Prostate gland (tissue), 2 donors: ENCODE measurements at places on chromosomes 6 and 20. TPM values are rescaled to one million over a fixed set of nuclear protein-coding genes. Genes with fewer than 3 reads are reported as not detected.

- no peak for DNase-seq
Measured at GRCh38 chr6:56663344-56663743, 20.7 kb upstream of the DST start.

DNA sequence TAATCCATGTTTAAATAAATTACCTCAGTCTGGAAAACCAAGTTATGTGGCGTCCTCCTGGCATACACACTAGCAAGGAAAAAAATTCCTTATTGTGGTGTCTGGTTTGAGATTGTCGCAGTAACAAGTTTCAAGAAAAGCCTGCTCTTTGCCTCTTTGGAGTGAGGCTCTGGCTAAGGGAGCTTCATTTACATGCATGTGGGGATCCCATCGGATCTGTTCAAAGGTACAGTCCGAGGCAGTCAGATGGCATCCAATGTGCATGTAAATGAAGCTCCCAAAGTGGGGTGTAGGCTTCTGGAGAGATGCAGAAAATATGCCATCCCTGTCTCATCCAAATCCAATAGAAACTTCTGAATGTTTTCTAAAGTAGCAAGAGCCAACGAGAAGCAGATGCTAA is 199.5 kb upstream of the FBXL4 start:
- no peak for DNase-seq

DNA sequence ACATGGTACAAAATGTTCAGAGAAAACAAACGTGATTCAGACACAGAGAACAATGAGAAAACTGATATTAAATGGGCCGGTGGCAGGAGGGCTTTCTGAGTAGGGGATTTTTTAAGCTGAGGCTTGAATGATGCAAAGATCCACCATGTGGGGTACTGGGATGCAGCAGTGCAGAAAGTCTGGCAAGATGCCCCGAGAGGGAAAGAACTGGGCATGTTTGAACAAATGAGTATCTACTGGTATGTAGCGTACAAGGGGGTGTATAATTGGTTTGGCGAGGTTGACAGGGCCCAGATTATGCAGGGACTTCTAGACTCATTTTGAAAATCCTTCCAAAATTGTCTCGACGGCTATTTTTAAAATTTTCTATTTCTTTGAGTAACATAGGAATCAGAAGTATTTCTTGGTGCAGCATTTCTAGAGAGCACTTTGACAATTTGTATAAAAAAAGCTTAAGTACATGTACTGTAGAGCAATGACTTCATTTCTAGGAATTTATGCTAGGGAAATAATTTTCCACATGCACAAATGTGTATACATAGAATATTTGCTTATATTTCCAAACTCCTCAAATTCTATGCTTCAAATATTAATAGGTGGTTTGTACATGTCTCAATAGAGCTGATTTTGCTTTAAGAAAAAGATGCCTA is 119.6 kb upstream of the DOK5 start:
- DNase-seq: no peak

DNA sequence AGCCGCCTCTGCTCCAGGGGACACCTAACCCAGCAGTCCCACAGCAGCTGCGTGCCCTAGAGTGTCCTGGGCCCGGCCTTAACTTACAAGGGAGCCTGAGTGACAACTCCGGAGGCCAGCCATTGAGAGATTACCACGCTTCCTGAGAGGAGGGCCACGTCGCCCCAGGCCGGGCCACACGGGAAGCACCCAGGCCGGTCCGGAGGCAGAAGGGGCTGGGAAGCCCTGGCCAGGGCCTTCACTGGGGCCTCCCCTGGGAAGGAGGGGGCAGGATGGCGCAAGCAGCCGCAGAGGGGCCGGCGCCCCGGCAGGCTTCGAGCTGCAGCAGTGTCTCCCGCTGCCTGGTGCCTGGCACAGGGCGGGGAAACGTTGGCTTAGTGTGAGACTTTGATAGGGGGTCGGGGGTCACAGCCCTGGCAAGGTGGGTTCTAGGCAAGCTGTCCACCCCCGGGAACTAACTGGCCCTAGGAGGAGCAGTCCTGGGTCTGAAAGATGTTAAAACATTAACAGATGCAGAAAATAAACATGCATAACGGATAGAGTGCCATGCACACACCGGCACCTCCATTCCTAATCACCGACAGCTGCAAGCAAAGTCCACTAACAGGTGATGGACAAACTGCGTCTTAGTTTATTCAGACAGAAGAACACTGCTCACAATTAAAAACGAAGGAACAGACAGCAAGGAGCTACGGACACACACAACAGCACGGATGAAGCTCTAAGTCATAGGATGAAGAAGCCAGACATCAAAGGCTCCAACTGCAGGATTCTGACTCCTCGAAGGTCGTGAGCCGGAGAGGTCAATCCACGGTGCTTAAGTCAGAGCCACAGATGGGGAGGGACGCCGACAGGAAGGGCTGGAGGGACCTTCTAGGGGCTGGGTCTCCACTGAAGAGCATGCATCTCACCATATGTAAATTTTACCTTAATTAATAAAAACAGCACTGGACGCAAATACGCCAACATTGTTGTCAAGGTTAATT is 17.4 kb downstream of the CHRNA4 start:
- no peak for DNase-seq

DNA sequence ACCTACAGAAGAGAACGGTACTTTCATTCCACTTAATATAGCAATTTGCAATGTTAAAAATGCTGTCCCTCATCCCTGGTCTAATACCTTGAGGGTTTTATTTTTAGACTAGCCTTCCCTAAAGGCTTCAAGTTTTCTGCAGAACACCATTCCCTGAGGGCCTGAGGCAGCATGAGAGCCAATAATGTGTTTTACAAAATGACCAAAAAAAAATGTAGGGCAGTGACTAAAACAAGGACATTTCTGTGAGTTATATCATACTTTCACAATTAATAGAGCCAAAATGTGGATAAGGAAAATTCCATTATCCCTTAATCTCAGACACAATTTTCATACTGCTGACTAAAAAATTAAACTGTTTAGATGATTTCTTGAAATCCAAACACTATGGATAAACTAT is 22.7 kb downstream of the GPR63 start:
- no peak for DNase-seq

- DNase-seq: no peak
Measured at GRCh38 chr20:12090920-12091319, 173.2 kb downstream of the BTBD3 start.

DNA sequence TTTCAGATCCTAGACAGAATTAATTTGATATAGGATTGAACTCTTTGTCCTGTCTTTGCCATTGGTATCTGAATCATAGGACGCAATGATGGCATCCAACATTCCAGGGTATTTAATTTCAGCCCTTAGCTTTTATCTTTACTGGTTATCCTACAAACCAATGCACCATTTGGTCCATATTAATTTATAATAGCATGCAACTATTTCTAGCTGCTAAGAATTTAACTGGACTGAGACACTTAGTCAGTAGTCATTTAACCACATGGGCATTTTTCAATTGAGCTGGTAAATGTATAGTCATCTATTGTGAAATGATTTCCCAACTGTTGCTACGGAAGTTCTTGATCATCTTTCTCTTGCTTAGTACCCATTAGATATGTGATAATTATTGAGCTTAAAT is 141.1 kb downstream of the CD164 start:
- no peak for DNase-seq

GRCh38 chr6:129890701-129891100 is 29.6 kb upstream of the TMEM244 start:
- DNase-seq: no peak

- DNase-seq: no peak
Measured at GRCh38 chr6:108009894-108010293, 51.9 kb upstream of the SEC63 start.

- no peak for DNase-seq
Measured at GRCh38 chr6:13147376-13147775, 181.0 kb downstream of the TBC1D7 start.

Gene SLC24A3
- total RNA-seq: 8.0 TPM

Gene MEI4
- total RNA-seq: 3.0 TPM

Gene GABRR2
- total RNA-seq: 0.14 TPM

Gene TRIM15
- total RNA-seq: not detected

Gene TFAP2A
- 16.0 TPM for total RNA-seq

Gene GSTA3
- not detected for total RNA-seq
